ENCODE measurements at places on chromosomes 5 and 9.

GRCh38 chr5:88551724-88552345, 283.2 kb upstream of the TMEM161B start:
- DNase-seq, result peak; percentile 28

- no peak for DNase-seq
These were observed 168.4 kb upstream of the MAP1B start for GRCh38 chr5:71938895-71939294.

- peak; percentile 56 for DNase-seq
These were observed 767 bp upstream of the ZDHHC11 start for GRCh38 chr5:851553-851952.

GRCh38 chr5:50807661-50808060, 141.2 kb downstream of the PARP8 start:
- DNase-seq, result no peak

- DNase-seq, result no peak
These were observed 25.8 kb upstream of the S1PR3 start for GRCh38 chr9:88965473-88965872.

DNA sequence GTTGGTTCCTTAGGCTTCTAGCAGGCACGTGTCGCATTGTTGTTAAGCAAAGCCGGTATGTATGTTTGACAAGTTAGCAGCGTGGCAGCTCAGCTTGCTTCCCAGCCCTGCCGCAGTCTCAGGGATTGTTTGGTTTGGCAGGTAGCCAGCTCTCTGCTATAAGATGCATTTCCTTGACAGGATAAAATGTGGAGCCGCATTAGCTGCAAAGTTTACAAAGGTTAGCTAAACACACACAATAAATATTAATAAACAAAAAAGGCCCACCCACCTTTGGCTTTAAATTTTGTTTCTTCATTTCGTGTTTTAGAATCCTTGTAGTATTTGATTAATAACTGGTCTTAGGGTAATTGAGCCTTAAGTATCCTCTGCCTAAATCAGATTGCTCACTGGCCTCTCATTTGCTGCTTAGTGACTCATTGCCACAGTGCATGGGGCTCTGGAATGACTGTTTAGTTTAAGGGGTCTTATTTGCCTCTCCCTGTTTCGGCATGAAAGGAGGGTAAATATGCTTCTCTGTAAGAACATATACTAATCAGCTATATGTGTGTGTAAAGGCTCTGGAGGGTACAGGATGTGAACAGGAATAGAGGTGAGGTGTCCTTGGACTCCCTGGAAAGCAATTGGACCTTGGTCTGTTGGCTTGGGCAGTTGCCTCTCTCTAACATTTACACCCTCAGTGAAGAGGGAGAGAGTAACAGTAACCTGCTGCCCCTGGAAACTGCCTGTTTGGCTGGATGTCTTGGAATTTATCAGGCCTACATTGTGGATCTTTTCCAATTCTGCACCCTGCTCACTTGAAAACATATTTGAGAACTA, 122.0 kb downstream of the GDNF start:
- DNase-seq, result no peak

- DNase-seq, result no peak
These were observed 50.8 kb downstream of the SERINC5 start for GRCh38 chr5:80204808-80205614.

- no peak for DNase-seq
These were observed 53.3 kb downstream of the SAR1B start for GRCh38 chr5:134579284-134579771.

DNA sequence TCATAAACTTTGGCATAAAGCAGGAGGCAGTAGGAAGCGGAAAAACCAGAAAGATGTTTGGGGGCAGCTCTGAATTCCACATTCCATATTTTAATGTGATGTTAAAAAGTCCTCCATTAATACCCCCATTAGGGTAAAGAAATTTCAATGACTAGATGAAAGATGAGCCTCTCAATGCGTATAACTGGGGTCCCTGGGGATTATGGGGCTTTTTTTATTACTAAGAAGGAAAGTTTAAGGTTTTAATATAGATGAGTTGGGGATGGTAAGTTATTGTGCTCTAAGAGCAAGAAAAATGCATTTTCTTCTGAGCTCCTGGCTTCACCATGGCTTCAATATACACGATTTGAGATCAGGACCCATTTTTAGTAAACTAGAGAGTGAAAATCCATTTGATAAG, 321.9 kb downstream of the CDK5RAP2 start:
- no peak for DNase-seq

GRCh38 chr5:138068742-138069600, 14.9 kb upstream of the WNT8A start:
- DNase-seq, result peak; percentile 86

GRCh38 chr9:81224166-81225081, 464.9 kb downstream of the TLE1 start:
- no peak for DNase-seq

- no peak for DNase-seq
These were observed 15.0 kb downstream of the PRR16 start for GRCh38 chr5:120479066-120479465.

GRCh38 chr5:156971848-156972525, 9.0 kb upstream of the TIMD4 start:
- DNase-seq, result no peak

- no peak for DNase-seq
These were observed 38.6 kb downstream of the PHF2 start for GRCh38 chr9:93614830-93615468.

DNA sequence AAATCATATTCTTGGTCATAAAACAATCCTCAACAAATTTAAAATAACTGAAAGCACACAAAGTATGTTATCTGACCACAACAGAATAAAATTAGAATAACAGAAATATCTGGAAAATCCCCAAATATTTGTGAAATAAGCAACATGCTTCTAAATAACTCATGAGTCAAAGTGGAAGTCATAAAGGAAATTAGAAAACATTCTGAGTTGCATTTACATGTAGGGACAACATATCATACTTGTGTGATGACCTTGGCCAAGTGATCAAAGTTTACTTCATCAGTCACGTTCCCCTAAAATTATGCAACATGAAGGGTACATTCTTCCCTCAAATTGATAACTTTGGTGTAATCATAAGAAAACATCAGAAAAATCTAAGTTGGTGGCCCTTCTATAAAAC, 64.7 kb downstream of the CSF2 start:
- DNase-seq, result no peak

- DNase-seq, result no peak
These were observed 557.0 kb downstream of the TLE1 start for GRCh38 chr9:81132318-81132717.

- no peak for DNase-seq
These were observed 703 bp downstream of the ISCA1 start for GRCh38 chr9:86281593-86282076.

- no peak for DNase-seq
These were observed 48.4 kb upstream of the EPB41L4A start for GRCh38 chr5:112467485-112467884.

DNA sequence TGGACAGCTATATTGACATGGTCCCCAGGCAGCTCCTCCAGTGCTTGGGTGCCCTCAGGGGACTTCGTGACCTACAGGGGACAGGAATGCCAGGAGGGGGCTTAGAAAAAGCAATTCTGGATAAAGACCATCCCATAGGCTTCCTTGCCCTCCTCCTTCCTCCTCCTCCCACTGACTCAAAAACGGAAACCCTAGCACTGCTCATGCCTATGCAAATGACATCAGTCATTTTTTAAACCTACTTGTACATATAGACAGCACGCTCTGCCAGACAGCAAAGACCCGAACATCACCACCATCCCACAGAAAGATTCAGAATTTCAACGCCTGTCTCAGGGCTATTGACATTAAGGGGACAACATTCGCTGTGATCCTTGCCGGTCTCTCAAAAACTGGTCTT, 11.0 kb downstream of the IGFBPL1 start:
- no peak for DNase-seq

DNA sequence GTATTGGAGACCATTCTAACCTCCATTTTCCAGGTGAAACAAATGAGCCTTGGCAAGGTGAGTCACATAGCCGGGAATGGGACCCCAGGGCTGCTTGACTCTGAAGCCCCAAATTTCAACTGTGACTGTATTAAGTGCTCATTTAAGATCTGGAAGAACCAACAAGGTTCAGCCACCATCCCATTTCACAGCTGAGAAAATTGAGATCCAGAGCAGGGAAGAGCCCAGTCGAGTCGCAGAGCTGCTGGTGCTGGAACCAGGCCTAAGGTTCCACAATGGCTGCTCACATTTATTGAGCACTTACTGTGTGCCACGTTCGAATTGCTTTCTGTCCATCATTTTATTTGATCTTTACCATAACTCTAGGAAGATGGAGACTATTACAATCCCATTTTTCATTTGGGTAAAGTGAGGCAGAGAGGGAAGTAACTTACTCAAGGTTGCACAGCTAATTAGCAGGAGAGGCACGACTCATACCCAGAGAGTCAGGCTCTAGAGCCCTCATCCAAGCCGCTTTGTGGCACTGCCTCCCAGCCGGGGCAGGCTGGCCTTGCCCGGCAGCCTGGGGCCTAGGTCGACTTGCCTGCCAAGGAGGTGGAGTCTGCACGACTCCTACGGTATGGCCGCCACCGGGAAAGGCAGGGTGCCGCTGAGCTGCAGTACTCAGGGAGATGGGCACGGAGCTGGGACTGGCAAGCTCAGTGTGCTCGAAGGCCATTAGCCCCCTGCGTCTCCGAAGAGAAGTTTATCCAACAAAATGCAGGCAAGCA, 4.3 kb upstream of the NTNG2 start:
- no peak for DNase-seq

DNA sequence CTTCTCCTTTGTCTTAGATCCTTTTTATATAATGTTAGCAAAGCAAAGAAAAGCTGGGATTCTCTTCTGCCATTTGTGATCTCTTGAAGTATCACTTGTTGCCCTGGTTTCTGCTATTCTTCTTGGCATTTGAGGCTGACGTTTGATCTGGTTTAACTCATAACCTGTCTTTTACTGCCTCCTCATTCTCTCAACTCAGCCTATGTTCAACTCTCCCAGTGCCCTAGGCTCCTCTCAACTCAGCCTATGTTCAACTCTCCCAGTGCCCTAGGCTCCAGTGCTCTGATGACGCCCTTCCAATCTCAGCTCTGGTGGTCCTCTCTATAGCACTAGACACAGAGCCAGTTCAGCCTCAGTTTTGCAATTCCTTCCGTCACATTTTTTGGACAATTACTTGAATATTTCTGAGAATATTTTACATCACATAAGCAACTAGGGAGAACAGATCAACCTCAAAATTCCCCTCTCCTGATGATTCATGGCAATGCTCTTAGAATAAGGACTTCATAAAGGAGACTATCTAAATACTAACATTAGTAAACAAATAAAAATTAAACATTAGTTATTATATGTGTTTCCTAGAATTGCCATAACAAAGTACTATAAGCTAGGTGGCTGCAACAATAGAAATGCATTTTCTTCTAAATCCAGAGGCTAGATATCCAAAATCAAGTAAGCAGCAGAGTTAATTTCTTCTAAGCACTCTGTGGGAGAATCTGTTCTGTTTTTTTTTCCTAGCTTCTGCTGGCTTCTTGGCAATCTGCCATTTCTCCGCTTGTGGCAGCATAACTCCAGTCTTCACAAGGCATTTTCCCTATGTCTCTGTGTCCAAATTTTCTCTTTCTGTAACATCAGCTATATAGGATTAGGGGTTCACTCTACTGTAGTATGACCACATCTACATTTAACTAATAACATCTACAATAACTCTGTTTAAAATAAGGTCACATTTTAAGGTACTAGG, 662.1 kb upstream of the FTMT start:
- no peak for DNase-seq

- DNase-seq, result no peak
These were observed 84.0 kb upstream of the AGXT2 start for GRCh38 chr5:35131723-35132122.

DNA sequence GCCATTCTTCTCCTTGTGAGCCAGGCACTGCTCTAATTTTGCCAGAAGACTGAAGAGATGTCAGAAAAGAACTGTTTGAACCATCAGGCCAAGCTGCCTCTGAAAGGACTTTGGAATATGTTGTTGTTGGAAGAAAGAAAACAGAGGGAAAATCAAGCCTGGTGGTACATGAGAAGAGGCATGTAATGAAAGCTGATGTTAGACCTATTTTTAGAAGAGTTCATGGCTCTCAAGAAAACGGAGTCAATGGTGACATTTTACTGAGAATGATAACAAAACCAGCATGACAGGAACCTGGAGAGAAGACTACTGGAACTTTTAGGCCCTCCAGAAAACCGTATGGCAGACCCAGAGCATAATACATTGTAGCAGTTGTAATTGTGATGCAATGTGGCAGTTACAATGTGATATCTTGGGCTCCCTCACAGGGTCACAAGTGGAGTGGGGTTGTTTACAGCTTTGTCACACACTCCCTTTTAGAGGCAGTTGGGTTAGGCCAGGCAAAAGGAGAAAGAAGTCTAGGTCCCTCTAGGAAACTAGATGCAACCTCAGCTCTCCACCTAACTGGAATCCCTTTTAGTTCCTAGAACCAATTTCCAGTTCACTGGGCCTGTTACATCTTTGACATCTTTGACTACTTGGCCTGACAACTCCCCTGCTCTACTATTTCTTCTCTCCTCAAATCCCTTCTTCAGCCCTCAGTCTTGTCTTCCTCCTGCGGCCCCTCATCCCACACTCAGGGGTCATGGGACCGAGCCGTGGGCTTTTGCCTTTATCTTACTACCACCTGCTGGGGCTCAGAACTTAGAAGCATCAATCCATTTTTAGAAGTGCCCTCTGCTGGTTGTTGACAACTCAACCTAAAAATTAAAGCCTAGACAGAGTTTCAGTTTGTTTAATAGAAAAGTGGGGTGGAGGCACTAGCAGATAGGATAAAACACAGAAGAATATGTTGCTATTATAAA, 61.2 kb upstream of the JAK2 start:
- no peak for DNase-seq

GRCh38 chr5:41270423-41271251, 57.3 kb upstream of the C6 start:
- DNase-seq, result peak; percentile 10

DNA sequence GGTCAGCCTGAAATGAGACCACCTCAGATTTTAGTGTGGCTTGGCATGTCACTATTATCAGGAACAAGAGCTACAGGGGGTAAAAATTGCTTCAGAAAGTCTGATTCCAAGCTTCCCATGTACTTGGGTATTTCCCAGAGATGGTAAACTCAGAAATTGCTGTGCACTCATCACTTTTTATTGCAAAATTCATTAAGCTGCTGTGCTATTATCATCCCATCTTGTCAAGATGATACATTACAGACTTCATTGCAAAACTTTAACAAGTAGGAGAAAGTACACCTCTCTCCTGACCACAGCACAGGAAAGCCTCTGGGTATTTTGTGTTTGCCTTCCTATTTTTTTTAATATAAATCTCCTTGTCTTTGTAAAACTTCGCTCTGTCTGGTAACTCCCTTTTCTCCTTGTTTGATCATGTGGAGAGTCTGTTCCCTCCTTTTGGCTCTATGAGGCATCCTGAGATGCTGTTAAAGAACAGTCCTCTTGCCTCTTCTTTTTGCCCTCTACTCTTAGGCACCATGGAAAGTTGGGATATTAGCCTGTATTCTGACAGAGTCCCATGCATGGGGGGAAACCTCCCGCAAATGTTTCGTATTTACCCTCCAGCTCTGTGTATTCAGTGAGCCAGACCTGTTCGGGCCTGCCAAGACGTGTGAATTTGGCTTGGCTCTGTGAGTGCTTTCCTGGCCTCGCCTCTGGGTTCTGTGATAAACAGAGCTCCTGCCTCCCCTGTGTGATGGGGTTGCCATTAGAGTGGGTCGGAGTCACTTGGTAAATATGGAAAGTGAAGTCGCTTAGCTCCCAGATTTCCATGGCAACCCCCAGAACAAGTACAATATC, 260.7 kb downstream of the NR3C1 start:
- DNase-seq, result peak; percentile 88

Data from posterior cingulate gyrus (tissue), 11 donors.